Endodermal cell (in vitro differentiated cells): ENCODE measurements at places on chromosomes 12 and 14.

DNA sequence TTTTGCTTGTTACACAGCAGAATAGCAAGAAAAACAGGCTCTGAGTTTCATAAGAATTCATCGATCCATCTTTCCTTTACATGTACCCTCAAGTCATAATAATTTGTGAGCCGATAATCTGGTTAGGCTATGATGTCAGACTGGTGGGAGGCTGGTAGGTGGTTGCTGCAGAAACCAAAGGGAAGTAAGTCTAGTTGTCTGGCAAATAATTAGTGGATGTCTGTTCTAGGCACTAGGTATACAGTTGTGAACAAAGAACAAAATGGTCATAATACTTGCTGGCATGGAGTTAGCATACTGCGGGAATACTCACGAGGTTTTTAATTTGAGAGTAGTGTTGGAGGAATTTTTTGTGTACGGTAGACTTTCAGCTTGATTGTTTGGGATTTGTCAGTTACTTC is 8.8 kb downstream of the SUSD6 start:
- no peak overlapping the region for H3K4me3 ChIP-seq
- H3K27ac ChIP-seq, result no peak overlapping the region
- no peak for DNase-seq

- H3K4me1 ChIP-seq, result no peaks in the 10 kb centered on the region
- peaks cover 98% of the 10 kb centered on the region for H3K36me3 ChIP-seq
- H3K27me3 ChIP-seq, result no peaks in the 10 kb centered on the region
- no peak for DNase-seq
These were observed 90.9 kb downstream of the ACTN1 start for GRCh38 chr14:68888025-68888850.

- H3K4me3 ChIP-seq, result no peak overlapping the region
- H3K27me3 ChIP-seq, result no peaks in the 10 kb centered on the region
- no peaks in the 10 kb centered on the region for H3K4me1 ChIP-seq
- H3K27ac ChIP-seq, result no peak overlapping the region
- no peaks in the 10 kb centered on the region for H3K36me3 ChIP-seq
- DNase-seq, result peak; percentile 60
These were observed 316.9 kb downstream of the DAD1 start for GRCh38 chr14:22271838-22272799.

- H3K27ac ChIP-seq, result no peak overlapping the region
- peaks cover 26% of the 10 kb centered on the region for H3K27me3 ChIP-seq
These were observed 1.2 kb downstream of the KRT72 start for GRCh38 chr12:52600071-52600470.

DNA sequence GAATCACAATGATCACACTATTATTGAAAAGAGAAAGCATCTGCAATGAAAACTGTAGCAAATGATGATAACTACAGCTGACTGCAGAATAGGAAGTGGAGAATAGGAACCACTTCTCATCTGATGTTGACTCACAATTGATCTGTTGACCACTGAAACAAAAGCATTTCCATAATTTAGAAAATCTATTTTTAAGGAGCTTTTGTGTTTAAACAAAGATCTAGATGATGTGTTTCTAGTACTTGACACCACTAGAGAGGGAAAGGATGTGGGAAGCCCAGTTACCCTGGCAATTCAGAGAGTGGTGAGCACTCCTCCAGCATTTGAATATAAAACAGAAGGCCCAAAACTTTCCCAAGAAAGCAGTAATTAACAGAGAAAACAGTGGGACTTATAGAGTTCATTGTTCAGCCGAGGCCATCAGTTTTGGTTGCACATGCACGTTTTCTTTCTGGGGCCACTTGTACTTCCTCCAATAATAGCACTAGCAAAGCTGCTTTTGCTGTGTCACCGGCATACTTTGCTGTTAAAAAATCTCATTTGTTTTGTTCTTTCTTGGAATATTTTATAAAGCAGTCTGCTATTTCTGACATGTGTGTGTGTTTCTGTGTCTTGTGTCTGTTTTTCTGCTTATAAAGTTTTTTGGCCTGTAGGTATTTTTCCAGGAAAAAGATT is 76.1 kb upstream of the HECTD1 start:
- H3K4me3 ChIP-seq, result no peak overlapping the region
- H3K27ac ChIP-seq, result no peak overlapping the region
- H3K36me3 ChIP-seq, result no peaks in the 10 kb centered on the region

GRCh38 chr12:67147447-67147846 is 121.7 kb upstream of the CAND1 start:
- no peak overlapping the region for H3K27ac ChIP-seq
- H3K4me3 ChIP-seq, result no peak overlapping the region
- DNase-seq, result no peak
- H3K27me3 ChIP-seq, result peaks cover 8% of the 10 kb centered on the region
- no peaks in the 10 kb centered on the region for H3K4me1 ChIP-seq

DNA sequence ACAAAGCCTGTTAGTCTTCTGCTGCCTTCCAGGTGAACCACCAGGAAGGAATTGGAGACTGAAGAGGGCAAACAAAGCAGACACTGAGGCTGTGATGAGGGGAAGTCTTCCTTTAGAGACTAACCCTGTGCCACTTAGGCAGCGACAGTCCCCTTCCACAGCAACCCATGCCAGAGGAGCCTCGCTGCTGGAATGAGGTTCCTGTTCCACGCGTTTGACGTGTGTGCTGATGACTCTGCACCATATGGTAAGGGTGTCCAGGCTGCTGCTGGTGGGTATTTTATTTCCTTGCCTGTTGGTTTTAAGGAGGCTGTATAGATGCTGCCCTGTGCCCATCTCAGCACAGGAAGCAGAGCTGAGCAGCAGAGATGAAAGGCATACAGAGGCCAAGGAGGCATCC is 361.9 kb upstream of the FKBP4 start:
- H3K4me1 ChIP-seq, result no peaks in the 10 kb centered on the region
- no peaks in the 10 kb centered on the region for H3K27me3 ChIP-seq
- no peak overlapping the region for H3K4me3 ChIP-seq
- no peak for DNase-seq
- H3K36me3 ChIP-seq, result no peaks in the 10 kb centered on the region
- H3K27ac ChIP-seq, result no peak overlapping the region

- peak; percentile 65 for DNase-seq
- no peaks in the 10 kb centered on the region for H3K36me3 ChIP-seq
These were observed 27.9 kb upstream of the ATP2A2 start for GRCh38 chr12:110253176-110253575.

- H3K4me3 ChIP-seq, result no peak overlapping the region
- no peak overlapping the region for H3K27ac ChIP-seq
- H3K4me1 ChIP-seq, result no peaks in the 10 kb centered on the region
These were observed 27.5 kb downstream of the GPRC5A start for GRCh38 chr12:12918781-12919389.

DNA sequence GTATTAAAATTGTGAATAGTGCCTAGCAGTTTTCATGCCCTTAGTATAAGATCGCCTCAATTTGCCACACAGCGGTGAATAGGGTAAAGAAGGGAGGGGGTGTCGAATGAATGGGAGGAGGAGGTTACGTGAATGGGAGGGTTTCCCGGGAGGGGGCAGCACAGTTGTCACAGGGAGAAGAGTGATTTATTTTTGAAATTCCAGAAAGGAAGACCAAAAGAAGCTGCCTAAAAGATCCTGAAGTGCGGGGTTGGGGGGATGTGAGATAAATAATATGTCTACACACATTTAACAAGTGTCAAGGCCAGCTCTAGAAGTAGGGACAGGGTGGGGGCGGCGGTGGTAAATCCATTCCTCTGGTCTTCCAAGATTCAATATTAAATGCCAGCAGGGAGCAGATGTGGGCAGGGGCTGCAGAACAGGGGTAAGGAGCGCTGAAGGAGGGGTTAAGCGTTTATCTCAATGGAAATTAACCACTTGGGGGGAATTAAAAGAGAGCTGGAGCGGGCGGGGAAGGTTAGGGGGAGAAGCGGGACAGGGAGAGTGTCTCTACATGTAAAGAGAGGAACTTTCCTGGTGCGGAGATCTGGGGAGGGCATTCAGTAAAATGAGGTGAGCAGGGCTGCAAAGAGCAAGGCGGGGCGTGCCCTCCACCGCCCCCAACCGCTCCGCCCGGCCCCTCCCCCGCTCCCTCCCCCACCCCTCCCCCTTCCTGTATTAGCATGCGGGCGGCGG is 867 bp downstream of the C12orf42 start:
- H3K36me3 ChIP-seq, result no peaks in the 10 kb centered on the region
- H3K4me1 ChIP-seq, result peaks cover 5% of the 10 kb centered on the region
- H3K27ac ChIP-seq, result peak overlapping the region; percentile 84
- peaks cover 37% of the 10 kb centered on the region for H3K27me3 ChIP-seq
- no peak for DNase-seq

GRCh38 chr12:3342051-3342450 is 149.0 kb upstream of the PRMT8 start:
- no peaks in the 10 kb centered on the region for H3K27me3 ChIP-seq
- H3K36me3 ChIP-seq, result no peaks in the 10 kb centered on the region
- peaks cover 7% of the 10 kb centered on the region for H3K4me1 ChIP-seq
- peak overlapping the region; percentile 67 for H3K27ac ChIP-seq
- peak; percentile 89 for DNase-seq
